ENCODE measurements at places on chromosomes 2 and 18.

GRCh38 chr2:232073026-232073425 lies 111.5 kb downstream of the DIS3L2 start:
- no peak for DNase-seq

GRCh38 chr18:78751664-78752063 lies 228.0 kb upstream of the SALL3 start:
- no peak for DNase-seq

DNA sequence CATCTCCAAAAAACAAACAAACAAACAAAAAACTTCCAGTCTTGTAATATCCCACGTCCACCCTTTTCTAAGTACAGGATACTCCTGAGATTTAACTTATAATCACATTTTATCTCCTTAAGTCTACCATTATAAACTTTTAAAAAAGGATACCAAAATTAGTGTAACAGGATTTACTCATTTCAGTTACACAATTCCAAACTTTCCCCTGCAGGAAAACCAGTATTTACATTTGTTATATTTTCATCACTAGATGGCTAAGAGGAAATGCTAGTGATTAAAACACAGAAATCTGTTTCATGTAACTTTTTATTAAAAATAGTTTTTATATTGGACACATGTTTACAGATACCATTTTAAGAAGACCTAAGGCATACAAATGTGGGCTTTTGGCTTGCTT lies 27.5 kb downstream of the CFAP36 start:
- DNase-seq = no peak

- DNase-seq = no peak
These were observed 3.0 kb downstream of the CLEC4F start for GRCh38 chr2:70817284-70817954.

DNA sequence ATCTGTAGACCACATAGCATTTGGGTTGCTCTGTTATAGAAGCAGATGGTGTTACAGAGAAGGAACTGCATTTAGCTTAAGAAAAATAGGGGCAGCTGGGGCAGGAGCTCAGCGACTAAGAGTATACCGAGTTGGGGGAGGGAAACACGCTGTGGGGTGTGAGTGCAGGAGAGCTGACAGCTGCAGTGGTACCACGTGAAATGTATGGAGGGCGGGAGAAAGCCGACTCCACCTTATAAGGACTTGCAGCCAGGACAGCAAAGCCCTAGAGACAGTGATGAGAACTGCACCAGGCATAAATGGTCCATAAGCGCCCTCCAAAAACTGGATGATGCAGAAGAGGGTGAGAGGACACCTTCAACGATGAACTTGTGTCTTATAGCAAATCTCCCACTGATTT lies 237.6 kb downstream of the PRKCE start:
- no peak for DNase-seq

DNA sequence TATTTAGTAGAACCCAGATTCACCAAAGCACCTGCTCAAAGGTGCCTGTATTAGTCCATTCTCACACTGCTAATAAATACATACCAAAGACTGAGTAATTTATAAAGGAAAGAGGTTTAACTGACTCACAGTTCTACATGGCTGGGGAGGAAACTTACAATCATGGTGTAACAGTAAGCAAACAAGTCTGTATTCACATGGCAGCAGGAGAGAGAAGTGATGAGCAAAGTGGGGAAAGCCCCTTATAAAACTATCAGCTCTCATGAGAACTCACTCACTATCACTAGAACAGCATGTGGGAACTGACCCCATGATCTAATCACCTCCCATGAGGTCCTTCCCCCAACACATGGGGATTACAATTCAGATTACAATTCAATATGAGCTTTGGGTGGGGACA lies 28.0 kb upstream of the DDX18 start:
- no peak for DNase-seq

- no peak for DNase-seq
These were observed 215.0 kb downstream of the MYCN start for GRCh38 chr2:16155366-16155765.

GRCh38 chr2:179247318-179248023 lies 17.2 kb downstream of the SESTD1 start:
- DNase-seq = no peak

GRCh38 chr2:163659224-163659623 lies 76.6 kb downstream of the FIGN start:
- DNase-seq = no peak

DNA sequence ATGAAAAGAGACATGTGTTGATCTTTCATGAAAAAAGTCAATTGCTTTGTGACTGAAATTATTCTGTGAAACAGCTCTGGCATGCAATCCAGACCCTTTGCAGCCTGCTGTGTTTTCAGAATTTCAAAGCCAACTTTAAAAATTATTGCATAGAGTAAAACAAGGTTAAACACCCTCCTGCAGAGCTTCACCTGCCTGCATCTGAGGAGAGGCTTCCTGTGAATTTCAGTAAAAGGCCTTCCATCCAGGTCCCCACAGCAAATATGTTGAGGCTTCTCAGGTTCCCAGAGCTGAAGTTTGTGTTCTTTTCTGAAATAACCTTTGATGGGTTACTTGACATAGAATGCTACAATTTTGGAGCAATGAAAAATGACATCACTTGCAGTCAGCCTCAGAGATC lies 4.1 kb downstream of the XIRP2 start:
- DNase-seq = no peak

DNA sequence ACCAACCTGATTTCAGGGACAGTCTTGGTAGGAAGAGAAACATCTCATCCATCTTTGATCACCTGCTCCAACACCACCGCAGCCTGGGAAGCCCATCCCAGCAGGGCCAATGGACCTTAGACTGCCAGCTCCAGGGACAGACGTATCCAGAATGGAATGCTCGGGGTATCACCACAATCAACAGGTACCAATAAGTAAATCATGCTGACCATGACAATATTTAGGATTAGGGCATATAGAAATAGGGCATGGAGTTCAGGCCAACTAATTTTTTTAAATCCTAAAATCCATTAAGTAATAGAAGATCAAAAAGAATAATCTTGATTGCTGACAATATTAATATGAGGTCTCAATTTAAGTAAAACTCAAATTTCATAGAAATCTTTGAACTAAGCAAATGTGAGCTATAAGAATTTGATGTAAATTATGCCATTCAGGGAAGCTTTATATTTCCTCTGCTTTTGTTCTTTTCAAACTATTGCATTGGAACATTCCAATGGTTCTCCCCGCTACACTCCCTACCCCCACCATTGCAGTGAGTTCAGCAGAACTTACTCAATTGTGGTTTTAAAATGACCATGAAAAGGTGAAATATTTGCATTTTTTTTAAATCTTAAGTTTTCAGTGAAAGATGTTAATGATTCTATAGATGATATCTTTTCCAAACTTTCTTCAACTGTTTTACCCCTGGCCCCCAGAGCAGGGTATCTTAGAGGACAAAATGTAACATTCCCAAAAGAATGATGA lies 138.6 kb downstream of the DNER start:
- no peak for DNase-seq

DNA sequence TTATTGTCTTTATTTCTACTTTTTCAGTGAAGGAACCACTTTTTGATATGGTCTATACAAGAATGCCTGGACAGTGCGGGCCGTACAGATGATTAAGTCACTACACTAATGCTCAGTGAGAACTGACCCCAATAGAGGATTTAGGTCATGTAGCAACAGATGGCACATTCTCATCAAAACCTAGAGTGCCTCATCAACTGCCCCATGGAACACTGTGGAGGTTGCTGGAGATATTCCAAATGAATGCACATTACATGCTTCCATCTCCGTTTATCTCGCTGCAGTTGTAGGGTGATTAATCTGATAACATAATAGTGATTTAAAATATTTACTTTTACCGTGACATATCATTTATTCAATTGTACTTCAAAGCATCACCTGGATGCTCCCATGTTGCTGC lies 41.8 kb upstream of the COPS8 start:
- DNase-seq = no peak

- no peak for DNase-seq
These were observed 41.5 kb downstream of the RNF144A start for GRCh38 chr2:6958616-6959235.

GRCh38 chr2:166614503-166614902 lies 120.5 kb upstream of the SCN7A start:
- DNase-seq = no peak

DNA sequence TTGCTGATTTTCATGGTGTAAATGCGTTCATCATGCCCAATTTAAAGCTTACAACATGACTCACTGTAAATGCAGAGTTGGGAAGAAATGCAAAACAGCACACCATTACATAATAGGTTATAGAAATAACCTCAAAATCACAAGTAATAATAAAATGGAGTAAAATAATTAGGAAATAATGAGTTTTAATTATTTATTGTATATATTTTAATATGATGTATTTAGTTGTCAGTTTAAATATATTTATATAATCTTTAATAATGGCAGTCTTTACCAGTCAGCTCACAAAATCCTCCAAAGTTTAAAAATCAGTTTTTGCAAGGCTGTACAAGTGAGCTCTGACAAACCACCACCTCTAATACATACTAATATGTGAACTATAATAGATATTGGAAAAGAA lies 180.2 kb downstream of the RND3 start:
- no peak for DNase-seq

All from stimulated activated CD4-positive, alpha-beta T cell treated with anti-CD3 and anti-CD28 coated beads, Interleukin-1b, Interleukin-23, amount 100 ng/mL, for 1 hour (primary cell).